ENCODE measurements at places on chromosomes 2 and 18.

- peak; percentile 29 for DNase-seq
Measured at GRCh38 chr2:170929686-170930050, 615 bp downstream of the GORASP2 start.

DNA sequence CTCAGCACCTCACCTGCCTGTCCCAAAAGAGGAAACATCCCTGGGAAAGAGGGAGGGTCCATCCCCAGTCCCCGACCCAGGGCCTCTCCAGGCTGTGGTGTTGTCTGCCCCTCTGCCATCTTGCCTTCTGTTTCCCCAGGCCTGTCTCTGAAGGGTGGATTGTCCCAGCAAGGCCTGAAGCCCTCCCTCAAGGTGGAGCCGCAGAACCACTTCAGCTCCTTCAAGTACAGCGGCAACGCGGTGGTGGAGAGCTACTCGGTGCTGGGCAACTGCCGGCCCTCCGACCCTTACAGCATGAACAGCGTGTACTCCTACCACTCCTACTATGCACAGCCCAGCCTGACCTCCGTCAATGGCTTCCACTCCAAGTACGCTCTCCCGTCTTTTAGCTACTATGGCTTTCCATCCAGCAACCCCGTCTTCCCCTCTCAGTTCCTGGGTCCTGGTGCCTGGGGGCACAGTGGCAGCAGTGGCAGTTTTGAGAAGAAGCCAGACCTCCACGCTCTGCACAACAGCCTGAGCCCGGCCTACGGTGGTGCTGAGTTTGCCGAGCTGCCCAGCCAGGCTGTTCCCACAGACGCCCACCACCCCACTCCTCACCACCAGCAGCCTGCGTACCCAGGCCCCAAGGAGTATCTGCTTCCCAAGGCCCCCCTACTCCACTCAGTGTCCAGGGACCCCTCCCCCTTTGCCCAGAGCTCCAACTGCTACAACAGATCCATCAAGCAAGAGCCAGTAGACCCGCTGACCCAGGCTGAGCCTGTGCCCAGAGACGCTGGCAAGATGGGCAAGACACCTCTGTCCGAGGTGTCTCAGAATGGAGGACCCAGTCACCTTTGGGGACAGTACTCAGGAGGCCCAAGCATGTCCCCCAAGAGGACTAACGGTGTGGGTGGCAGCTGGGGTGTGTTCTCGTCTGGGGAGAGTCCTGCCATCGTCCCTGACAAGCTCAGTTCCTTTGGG lies 47.2 kb downstream of the BOLA3 start:
- DNase-seq = no peak

GRCh38 chr2:112665113-112665780 lies 19.5 kb downstream of the SLC20A1 start:
- no peak for DNase-seq

DNA sequence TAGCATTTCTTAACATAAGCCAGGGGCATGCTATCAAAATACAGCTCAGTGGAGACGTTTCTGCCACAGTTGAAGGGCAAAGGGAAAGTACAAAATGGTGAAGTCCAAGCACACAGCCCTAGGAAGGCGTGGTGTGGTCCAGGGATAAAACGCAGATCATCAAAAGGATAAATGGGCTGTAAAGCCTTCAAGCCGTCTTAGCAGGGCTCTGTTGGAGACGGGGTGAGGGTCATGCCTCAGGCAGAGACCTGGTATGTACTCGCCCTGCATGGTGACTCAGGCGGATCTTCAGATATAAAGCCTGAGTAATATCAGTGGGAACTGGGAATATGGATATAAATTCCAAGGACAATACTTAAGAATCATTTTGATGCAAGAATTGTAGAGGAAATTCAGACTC lies 61.2 kb downstream of the NGEF start:
- DNase-seq = no peak

Data from CD4-positive, alpha-beta T cell treated with Interleukin-1 beta for 1 hour (primary cell).